ENCODE measurements at places on chromosomes 2 and 18. TPM values are rescaled to one million over a fixed set of nuclear protein-coding genes. Genes with fewer than 3 reads are reported as not detected.

- no peak overlapping the region for H3K4me3 ChIP-seq
- H3K4me1 ChIP-seq = peaks cover 1% of the 10 kb centered on the region
- no peaks in the 10 kb centered on the region for H3K36me3 ChIP-seq
- H3K27me3 ChIP-seq = no peaks in the 10 kb centered on the region
- H3K27ac ChIP-seq = no peak overlapping the region
These were observed 154.2 kb upstream of the DLX2 start for GRCh38 chr2:172256886-172257285.

DNA sequence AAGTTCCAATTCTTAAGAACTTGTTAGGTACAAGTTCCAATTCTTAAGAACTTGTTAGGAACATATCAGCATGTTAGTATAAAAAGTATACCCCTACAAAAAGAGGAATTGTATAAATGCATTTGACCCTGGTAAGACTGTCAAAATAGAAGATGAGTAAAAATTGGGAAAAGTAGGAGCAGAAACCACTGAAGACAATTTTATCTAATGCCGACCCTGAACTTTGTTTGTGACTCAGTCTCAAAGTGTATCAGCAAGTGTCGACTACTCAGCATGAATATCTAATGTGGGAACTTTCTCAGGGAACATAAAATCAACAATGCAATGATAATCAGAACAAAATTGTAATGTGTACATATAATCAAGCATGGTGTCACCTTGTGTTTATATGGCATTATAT is 583 bp upstream of the CD226 start:
- no peak overlapping the region for H3K4me3 ChIP-seq
- no peak for DNase-seq
- H3K36me3 ChIP-seq = no peaks in the 10 kb centered on the region
- no peaks in the 10 kb centered on the region for H3K4me1 ChIP-seq

DNA sequence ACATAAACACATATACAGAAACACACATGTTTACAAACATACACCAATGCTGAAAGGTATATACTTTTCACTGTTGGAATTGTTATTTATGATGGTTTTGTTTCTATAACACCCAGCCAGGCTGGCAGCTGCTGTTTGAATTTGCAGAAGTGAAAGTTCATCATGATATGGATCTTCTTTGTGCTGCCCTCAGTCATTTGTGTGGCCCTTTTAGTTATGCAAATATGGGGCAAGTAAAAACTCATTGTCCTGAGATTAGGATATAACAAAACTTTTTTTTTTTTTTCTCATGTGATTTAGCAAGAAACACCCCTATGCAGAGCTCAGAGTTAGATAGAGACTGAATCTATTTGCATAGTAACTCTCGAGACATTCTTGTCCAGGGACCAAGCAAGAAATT is 714.1 kb downstream of the KCNJ3 start:
- H3K4me1 ChIP-seq = no peaks in the 10 kb centered on the region
- H3K27me3 ChIP-seq = no peaks in the 10 kb centered on the region
- no peak for DNase-seq
- no peak overlapping the region for H3K27ac ChIP-seq
- H3K36me3 ChIP-seq = no peaks in the 10 kb centered on the region
- H3K4me3 ChIP-seq = no peak overlapping the region

Gene DLX2
- total RNA-seq = not detected

Gene CD207
- not detected for total RNA-seq

DNA sequence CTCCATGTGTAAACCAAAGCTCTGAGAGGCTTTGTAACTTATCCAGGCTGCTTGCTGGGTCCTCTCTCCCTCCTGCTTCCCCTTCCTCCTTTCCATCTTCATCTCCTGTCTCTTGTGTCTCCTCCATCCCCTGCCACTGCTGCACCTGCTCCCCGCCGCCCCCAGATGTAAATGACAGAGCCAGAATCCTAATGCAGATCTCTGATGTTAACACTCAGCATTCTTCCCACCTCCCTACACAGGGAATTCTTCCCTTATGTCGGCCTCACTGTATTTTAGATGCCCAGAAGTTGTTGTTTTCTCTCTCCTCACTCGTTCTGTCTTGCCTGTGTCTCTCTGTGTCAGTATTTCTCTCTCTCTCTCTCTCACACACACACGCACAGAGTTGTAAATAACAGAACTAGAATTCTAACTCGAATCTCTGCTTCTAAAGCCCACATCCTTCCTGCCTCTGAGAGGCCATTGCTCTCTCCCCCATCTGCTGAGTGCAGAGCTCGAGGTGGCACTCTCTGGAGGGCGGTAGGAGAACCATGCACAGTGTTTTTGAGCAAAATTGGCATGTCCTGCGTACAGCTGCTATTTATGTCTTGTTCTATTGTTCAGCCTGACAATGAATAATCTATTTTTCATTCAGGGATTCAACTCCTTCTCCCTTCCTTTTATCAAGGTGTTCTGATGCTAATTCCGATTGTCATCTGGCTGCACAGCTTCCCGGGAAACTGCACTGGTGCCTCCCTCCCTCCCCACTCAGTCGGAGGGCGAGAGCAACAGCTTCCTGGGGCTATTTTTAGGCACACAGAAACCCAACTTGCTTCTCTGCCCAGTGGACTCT is 219.9 kb downstream of the SH3RF3 start:
- no peak for DNase-seq
- H3K4me3 ChIP-seq = no peak overlapping the region
- H3K27ac ChIP-seq = no peak overlapping the region
- no peaks in the 10 kb centered on the region for H3K36me3 ChIP-seq
- H3K27me3 ChIP-seq = no peaks in the 10 kb centered on the region
- peaks cover 4% of the 10 kb centered on the region for H3K4me1 ChIP-seq

DNA sequence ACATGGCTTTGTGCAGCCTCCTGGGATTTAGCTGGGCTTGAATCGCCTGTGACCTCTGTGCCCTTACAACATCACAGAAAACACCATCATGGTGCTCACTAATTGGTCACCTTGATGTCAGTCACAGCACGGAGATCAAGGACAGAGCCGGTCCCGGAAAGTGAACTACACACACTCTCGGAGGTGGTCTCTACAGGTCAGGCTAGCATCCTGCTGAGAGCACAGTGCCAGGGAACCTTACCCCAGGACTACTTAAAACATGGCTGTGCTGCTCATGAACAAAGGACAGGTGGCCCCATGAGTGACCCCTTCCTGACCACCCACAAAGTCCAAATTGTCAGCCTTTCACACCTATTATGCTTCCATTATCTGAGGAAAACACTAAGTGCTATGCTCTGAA is 1782.1 kb upstream of the CELF4 start:
- no peak for DNase-seq
- no peaks in the 10 kb centered on the region for H3K36me3 ChIP-seq
- peaks cover 3% of the 10 kb centered on the region for H3K27me3 ChIP-seq
- H3K27ac ChIP-seq = no peak overlapping the region
- no peak overlapping the region for H3K4me3 ChIP-seq

GRCh38 chr18:23885750-23886149 is 128.8 kb upstream of the TTC39C start:
- no peak overlapping the region for H3K4me3 ChIP-seq
- no peaks in the 10 kb centered on the region for H3K27me3 ChIP-seq
- no peak overlapping the region for H3K27ac ChIP-seq
- H3K4me1 ChIP-seq = peaks cover 6% of the 10 kb centered on the region

DNA sequence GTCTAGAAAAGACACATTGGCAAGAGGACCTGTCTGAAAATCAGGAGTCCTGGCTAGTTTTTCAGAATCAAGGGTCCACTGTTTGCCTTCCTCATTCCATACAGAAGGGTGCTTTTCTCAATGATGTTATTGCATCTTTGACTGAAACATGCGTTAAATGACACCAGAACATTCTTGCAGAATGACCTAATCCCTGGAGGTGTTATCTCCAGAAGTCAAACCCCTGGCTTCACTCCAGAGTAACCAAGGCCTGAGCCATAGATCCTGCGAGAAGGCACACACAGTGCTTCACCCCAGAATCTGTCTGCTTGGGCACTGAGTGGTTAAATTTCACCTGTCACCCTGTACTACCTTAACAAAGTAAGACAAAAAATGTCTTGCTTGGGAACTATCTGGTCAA is 1055.2 kb upstream of the FANCL start:
- no peaks in the 10 kb centered on the region for H3K27me3 ChIP-seq
- DNase-seq = no peak
- no peaks in the 10 kb centered on the region for H3K36me3 ChIP-seq
- no peak overlapping the region for H3K27ac ChIP-seq
- H3K4me3 ChIP-seq = no peak overlapping the region
- no peaks in the 10 kb centered on the region for H3K4me1 ChIP-seq

- no peak overlapping the region for H3K4me3 ChIP-seq
- DNase-seq = no peak
- no peak overlapping the region for H3K27ac ChIP-seq
- no peaks in the 10 kb centered on the region for H3K36me3 ChIP-seq
These were observed 24.1 kb upstream of the OTOS start for GRCh38 chr2:240164586-240164985.

- H3K27me3 ChIP-seq = no peaks in the 10 kb centered on the region
- H3K36me3 ChIP-seq = no peaks in the 10 kb centered on the region
- no peak for DNase-seq
These were observed 84.3 kb upstream of the ZNF516 start for GRCh38 chr18:76579301-76579695.

Gene ZNF516
- 12.2 TPM for total RNA-seq

Gene CCDC178
- not detected for total RNA-seq

DNA sequence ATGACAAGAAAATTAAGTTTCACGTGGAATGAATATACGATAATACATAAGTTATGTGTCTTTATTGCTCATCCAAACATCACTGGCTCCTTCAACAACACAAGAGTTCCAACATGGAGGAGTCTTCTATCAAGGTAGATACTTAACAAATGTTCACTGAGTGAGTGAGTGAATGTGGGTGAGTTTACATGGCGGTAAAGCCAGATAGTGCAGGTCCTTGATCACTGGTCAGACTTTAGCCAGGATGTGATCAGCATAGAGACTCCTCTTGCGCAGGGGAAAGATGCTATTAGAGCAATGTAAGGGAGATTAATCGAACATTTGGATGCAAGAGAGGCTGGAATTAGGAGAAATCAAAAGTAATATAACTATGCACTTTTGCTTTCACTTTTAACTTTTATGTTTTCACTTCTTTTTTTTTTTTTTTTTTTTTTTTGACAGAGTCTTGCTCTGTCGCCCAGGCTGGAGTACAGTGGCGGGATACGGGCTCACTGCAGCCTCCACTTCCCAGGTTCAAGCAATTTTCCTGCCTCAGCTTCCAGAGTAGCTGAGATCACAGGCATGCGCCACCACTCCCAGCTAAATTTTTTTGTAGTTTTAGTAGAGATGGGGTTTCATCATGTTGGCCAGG is 249.0 kb upstream of the ID2 start:
- no peak for DNase-seq
- no peaks in the 10 kb centered on the region for H3K27me3 ChIP-seq
- no peak overlapping the region for H3K4me3 ChIP-seq
- H3K4me1 ChIP-seq = no peaks in the 10 kb centered on the region

DNA sequence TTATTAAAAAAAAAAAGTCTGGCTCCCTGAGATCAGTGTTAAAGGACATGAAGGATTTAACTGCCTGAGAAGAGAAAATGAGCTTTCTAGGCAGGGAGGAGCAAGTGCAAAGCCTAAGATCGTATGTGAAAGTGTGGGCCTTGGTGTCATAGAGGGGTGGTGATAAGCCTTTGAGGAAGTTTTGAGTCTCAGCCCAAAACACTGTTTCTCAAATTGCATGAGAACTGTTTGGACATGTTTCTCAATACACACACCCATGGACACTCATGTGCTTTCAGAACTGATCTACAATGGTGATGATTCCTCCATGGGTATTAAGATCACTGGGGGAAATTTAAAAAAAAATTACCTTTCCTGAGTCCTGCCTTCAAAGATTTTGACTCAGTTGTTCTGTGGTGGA is 336.7 kb upstream of the RND3 start:
- H3K36me3 ChIP-seq = no peaks in the 10 kb centered on the region
- no peak overlapping the region for H3K27ac ChIP-seq
- no peak for DNase-seq
- no peaks in the 10 kb centered on the region for H3K4me1 ChIP-seq
- no peak overlapping the region for H3K4me3 ChIP-seq

GRCh38 chr2:120761164-120761861 is 25.6 kb downstream of the GLI2 start:
- no peak for DNase-seq
- no peak overlapping the region for H3K4me3 ChIP-seq
- H3K27ac ChIP-seq = no peak overlapping the region
- no peaks in the 10 kb centered on the region for H3K27me3 ChIP-seq
- peaks cover 3% of the 10 kb centered on the region for H3K4me1 ChIP-seq
